ENCODE measurements at places on chromosomes 1 and 21.

- no peak for DNase-seq
Measured at GRCh38 chr1:37922767-37923550, 23.9 kb downstream of the INPP5B start.

DNA sequence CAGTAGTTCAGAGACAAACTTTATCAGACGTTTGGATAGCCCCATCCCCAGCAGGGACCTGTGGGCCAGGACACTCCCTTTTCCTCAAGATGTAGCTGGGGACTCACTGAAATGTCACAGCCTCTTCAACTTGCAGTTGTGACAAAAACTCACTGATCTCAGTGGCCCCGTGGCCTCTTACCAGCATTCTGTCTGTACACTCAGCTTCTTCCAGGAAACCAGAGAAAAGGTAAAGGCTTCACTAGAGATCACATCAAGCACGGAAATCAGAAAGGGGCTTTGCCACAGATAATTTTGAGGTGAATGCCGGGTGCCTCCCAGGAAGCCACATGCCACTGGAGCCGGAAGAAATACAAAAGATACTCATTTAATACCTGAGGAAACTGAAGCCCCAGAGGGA lies 122.2 kb downstream of the CCDC185 start:
- no peak for DNase-seq

GRCh38 chr1:226325178-226325577 lies 16.2 kb upstream of the LIN9 start:
- DNase-seq, result no peak

GRCh38 chr1:202130297-202130721 lies 7.6 kb downstream of the GPR37L1 start:
- DNase-seq, result no peak

- no peak for DNase-seq
Measured at GRCh38 chr1:168146626-168147025, 9.9 kb upstream of the GPR161 start.

DNA sequence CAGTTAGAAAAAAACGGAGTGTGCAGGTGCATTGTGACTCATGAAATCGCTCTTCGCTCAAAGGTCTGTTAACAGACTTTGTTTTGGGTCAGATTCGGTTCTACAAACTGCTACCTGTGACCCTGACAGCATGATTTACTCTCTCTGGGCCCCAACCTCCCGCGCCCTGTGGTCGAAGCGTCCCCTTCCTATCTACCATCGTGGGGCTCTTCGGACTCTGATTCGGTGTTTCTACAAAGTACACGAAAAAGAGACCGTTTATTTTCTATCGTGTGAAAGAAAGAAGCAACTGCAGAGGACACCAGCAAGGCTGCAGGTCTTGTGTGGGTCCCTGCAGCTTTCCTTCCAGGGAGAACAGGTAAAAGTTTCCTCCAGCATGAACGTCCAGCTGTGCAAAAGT lies 29.4 kb upstream of the SLC19A1 start:
- DNase-seq, result no peak

GRCh38 chr21:14486869-14487268 lies 59.2 kb downstream of the SAMSN1 start:
- DNase-seq, result no peak
